T-helper 2 cell treated with Interferon-gamma antibody and Interleukin-4, amounts not matched to agents 5 μg/mL and 100 μg/mL, for 36 hours (primary cell): ENCODE measurements at places on chromosomes 6 and 20.

- DNase-seq = no peak
These were observed 47.4 kb upstream of the RNGTT start for GRCh38 chr6:89010825-89011224.

DNA sequence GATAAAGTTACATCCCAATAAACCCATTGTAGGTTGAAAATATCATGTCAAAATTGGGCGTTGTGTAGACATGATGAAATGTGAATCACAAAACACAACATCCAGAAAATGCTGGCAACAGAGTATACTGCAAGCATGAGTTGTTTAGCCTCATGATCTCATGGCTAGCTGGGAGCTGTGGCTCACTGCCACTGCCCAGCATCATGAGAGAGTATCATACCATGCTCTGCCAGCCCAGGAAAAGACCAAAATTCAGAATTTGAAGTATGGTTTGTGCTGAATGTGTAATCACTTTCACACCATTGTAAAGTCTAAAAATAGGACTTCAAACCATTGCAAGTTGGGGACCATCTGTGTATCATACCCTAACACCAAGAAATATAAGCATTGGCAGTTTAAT is 45.2 kb upstream of the SMAP1 start:
- no peak for DNase-seq

GRCh38 chr6:155595284-155595683 is 139.6 kb upstream of the NOX3 start:
- no peak for DNase-seq

DNA sequence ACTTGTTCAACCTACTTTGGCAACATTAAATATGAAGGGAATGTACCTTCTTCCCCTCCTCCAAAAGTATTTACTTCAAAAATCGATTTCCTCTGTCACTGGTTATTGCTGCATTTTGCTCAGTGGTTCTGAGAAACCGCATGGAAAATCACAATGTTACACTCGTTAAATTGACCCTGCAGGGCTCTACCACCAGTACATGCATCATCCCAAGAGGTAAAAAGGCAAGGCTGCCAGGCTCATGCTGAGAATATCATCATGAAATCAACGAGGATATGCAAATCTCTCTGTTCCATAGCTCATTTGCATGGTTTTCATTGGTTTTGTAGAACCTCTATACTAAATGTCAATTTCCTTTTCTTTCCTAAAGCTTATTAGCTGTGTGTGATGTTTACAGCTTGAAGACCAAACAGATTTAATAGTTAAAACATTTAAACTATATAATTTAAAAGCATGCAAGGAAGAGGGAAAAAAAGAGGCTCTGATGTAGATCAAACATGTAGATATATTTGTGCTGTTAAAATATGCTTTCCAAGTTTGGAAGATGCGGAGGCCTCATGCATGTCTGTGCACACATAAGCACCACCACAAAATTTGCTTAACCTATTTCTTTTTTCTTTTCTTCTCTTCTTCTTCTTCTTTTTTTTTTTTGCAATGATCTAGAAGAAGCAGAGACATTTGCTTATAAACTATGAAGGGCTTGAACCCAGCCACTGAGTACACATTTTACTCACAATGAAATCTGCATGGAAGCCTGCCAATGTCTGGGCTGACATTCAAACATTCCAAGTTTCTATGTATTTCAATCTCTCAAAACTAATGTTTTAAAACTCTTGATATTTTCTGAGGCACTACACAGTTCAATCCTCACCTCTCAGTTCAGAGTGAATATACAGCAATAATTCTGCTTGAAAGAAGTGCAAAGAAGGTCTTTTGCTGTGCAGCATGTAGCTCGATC is 194.0 kb downstream of the GMPR start:
- no peak for DNase-seq
